ENCODE measurements at places on chromosomes 3 and 15.

DNA sequence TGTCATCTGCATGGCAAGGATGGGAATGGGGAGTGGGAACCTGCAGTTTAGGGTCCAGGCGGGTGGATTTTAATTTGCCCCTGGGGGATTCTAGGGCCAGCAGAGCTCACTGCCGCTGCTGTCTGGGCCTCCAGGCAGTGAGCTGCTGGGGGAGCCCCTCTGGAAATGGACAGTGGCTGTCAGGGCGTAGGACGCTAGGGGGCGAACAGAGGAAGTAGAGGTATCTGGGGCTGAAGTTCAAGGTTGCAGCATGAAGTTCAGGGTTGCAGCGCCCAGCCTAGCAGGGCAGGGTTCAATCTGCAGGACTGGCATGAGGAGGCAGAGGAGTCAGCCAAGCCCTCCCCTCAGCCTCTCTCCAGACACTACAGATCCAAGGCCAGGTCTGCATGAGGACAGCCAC lies 49.5 kb downstream of the APBA2 start:
- peak; percentile 61 for DNase-seq

GRCh38 chr15:61118885-61119284 lies 110.2 kb downstream of the RORA start:
- DNase-seq = peak; percentile 6

DNA sequence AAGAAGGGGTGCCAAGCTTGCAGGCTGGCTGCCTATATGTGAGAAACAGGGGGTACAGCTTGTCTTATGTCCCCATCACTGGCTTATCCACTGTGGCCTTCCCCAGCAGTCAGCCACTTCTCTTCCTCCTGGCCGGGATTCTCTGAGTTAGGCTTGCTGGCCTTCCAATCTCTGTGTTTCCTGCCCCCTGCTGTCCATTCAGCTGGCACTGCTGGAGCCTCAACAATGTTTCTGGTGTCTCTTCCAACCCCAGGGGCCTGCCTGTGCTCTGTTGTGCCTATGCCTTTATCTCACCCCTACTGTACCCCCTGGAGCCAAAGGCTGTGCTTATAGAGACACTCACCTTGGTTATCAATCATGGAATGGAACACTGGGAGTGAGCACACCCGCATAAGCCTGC lies 36.5 kb downstream of the ANAPC13 start:
- peak; percentile 77 for DNase-seq

- peak; percentile 29 for DNase-seq
Observed at GRCh38 chr15:77187751-77188464, 117.0 kb upstream of the TSPAN3 start.

DNA sequence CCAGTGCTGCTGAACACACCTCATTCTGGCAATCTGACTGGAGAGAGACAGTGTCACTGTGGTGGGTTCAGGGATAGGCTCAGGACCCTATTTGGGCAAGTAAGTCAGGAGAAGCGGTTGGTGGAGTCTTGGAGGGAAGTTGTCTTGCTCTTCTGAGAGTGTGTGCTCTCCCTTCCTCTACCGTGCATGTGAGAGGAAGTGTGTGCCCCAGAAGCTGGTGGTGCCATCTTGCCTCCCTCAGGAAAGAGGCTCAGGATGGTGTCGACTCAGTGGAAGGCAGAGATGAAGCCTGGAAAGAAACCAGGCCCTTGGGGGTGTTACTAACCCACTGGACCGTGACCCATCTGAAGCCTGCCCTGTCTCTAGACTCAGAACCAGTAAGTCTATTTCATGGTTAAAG lies 6.8 kb upstream of the RARRES1 start:
- no peak for DNase-seq

DNA sequence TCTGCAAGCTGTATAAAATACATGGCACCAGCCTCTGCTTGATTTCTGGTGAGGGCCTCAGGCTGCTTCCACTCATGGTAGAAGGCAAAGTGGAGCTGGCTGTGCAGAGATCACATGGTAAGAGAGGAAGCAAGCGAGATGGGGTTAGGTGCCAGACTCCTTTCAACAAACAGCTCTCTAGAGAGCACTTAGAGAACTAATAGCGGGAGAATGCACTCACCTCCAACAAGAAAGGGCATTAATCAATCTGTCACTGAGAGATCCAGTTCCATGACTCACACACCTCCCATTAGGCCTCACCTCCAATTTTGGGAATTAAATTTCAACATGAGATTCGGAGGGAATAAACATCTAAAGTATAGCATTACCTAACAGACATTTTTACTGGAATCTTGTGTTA lies 644.1 kb upstream of the ARRDC4 start:
- no peak for DNase-seq

- DNase-seq = no peak
Observed at GRCh38 chr3:4454142-4454541, 12.9 kb downstream of the SUMF1 start.

Measured in SK-MEL-5 (cell line).